ENCODE measurements at places on chromosomes 4 and X. TPM values are rescaled to one million over a fixed set of nuclear protein-coding genes. Genes with fewer than 3 reads are reported as not detected.

- peak; percentile 88 for DNase-seq
These were observed 2.2 kb upstream of the CLDN2 start for GRCh38 chrX:106917830-106918500.

GRCh38 chr4:42488554-42488953 lies 91.3 kb downstream of the SHISA3 start:
- DNase-seq, result no peak

GRCh38 chr4:170198747-170199146 lies 109.0 kb upstream of the AADAT start:
- peak; percentile 4 for DNase-seq

DNA sequence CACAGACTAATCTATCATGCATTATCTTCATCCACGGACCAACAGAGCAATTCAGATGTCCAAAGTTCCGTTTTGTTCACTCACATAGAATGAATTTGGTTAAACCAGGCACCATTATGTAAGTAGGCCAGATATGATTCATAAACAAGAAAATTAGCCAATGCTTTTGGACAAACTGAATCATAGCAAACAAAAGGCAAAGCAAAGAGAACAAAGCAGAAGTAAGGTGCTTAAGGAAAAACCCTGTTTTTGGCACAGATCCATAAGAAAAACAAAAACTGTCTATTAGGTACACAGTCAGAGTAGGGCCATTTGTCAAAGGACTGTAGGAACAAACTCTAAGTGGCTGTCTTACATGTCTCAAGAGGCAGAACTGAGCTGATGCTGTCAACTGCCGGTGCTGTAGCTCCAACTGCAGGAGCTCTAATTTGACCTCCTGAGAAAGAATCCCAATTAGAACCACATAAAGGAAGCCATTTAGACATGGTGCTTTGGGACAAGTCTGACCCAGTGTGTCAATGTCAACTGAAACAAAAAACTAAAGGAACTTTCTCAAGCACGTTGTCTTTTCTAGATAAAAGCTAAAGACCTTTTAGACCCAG lies 146.7 kb downstream of the COL25A1 start:
- no peak for DNase-seq

DNA sequence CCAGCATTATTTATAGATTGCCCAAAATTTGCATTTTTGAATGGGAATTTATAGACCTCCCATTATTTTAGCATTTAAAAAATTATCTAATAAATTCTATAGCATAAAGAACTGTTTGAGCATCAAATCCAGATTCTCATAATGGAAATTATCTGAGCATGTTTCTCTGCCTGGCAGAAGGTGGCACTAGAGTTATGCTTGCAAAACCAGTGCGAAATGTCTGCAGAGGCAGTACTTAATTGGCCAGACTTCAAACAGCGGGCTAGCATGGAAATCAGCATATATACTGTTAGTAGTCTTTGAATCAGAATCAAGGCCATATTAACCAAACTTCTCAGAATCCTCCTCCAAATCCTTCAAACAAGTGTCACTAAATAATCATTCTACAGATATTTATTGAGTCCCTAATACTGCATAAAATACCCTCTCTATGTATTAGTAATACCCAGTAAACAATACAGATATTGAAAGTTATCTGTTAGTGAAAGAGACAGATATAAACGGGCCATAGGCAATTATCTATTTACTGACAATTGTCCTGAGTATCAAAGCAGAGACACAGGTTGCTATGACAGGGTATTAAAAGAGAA lies 78.7 kb upstream of the DCLK2 start:
- peak; percentile 60 for DNase-seq

DNA sequence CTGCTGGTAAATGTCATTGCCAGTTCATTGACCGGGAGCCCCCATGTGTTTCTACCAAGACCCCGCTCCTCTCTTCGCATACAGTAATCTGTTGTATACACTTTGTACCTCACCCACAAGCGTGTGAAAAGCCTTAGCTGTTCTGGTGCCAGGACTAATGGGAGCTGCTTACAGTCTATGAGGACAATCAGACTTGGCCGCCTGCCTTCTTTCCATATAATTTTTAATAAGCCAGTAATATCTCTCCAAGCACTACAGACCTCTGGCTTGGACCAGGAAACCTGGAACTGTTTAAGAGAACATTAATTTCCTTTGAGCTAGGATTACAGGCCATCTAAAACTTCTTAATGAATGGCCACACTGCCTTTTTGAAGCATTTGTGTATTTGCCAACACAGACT lies 149.7 kb upstream of the MSX1 start:
- DNase-seq, result no peak

GRCh38 chrX:65610040-65610439 lies 57.4 kb upstream of the MSN start:
- no peak for DNase-seq

DNA sequence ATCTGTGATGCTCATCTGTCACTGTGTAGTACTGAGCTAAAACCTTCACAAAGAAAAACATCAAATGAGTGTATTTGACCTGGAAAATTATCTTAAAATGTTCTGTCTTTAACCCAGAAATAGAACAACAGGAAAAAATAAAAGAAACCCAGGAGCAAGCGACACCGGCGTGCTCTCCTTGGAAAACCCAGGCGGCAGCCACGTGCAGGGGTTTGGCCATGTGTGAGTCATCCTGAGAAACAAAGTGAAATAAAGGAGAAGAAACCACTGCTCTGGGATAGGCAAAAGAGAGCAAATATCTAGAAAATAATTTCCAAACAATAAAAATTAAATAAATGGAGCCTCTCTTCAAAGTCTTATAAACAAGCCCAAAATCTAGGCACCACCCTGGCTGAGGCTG lies 20.0 kb upstream of the TMEM128 start:
- no peak for DNase-seq

DNA sequence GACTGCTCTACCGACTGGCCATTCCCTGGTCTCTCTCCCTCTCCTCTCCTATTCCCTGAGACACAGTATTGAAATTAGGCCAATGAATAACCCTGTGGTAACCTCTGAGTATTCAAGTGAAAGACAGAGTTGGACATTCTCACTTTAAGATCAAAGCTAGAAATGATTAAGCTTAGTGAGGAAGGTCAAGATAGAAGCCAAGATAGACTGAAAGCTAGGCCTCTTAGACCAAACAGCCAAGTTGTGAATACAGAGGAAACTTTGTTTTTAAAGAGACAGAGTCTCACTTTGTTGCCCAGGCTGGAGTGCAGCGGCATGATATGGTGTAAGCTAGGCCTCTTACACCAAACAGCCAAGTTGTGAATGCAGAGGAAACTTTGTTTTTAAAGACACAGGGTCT lies 64.6 kb downstream of the KDM6A start:
- no peak for DNase-seq

DNA sequence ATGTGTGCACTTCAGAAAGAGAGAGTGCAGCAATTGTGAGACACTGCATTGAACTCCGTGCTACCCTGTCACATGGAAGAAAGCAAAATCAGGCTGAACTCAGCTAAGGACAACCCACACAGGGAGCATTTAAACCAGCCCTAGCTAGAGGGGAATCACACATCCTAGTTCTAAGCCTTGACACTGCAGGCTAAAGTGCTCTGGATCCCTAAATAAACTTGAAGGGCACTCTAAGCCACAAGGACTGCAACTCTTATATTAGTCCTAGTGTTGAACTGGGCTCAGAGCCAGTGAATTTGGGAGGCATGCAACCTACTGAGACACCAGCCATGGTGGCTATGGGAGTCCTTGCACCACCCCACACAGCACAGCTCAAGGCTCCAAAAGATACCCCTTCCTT lies 311.9 kb downstream of the OPHN1 start:
- no peak for DNase-seq

- no peak for DNase-seq
These were observed 557 bp upstream of the ARHGEF6 start for GRCh38 chrX:136781180-136781797.

- DNase-seq, result no peak
These were observed 18.0 kb downstream of the CLNK start for GRCh38 chr4:10666616-10667015.

- no peak for DNase-seq
These were observed 793.0 kb downstream of the RAB28 start for GRCh38 chr4:12691168-12691567.

DNA sequence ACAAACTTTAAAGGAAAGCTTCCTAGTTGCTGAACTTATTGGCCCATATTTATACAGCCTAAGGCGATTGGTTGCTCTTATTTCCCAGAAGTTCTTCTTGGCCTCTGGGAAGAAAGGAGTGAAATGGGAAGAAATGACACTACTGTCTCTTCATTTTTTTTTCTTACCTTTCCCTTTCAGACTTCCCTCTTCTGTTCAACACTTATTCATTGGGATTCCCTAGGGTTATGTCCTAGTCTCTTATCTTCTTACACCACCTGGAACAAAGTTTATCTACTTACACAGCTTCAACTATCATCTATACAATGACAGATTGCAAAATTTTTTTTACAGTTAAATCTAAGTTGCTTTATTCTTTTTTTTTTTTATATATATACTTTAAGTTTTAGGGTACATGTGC lies 68.0 kb downstream of the SNX12 start:
- no peak for DNase-seq

GRCh38 chrX:18596096-18596495 lies 75.8 kb downstream of the RS1 start:
- DNase-seq, result no peak

- no peak for DNase-seq
These were observed 93.3 kb downstream of the RASGEF1B start for GRCh38 chr4:81378386-81378785.

DNA sequence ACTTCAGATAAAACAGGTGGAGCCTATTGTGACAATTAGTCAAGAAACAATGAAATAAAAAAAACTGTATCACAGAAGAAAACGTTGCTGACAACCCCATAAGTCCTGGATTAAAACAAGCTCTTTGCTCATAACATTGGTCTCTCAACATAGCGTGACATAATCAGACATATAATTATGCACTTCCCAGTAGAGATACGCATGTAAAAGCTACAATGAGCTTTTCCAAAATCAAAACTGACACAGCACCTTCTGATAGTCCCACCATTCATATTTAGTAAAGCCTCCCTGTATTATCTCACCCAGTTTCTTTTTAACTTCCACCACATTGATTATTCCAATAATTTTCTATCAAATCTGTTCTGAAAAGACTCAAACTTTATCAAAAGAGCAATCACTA lies 372.1 kb upstream of the SMIM31 start:
- no peak for DNase-seq

- no peak for DNase-seq
These were observed 815.6 kb upstream of the ADGRL3 start for GRCh38 chr4:60384516-60384915.

DNA sequence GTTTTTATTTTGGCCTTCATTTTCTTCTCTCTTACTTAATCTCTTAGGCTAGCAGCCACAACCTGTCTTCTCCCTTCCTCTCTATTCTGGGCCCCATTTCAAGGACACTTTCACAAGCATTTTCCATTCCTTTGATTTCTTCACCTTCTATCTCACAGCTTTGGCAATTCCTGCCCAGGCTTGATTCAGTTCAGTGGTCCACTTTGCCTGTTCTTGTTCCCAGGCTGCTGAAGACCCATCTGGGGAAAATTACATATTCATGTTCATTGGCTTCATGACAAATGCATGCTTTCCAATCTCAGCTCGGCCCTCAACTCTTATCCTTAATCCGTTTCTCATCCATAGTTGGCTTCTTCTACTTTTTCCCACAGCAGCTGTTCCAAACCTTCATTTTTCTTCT lies 38.7 kb upstream of the LPAR4 start:
- no peak for DNase-seq

GRCh38 chr4:125705681-125706080 lies 390.9 kb downstream of the FAT4 start:
- DNase-seq, result no peak

- DNase-seq, result peak; percentile 24
These were observed 293.2 kb downstream of the FBXO8 start for GRCh38 chr4:173990126-173990868.

Gene TMSB15B
- 0.39 TPM for total RNA-seq

Gene CYSLTR1
- total RNA-seq, result not detected

Gene NXF2B
- total RNA-seq, result not detected

Gene MAGEA1
- not detected for total RNA-seq

Gene TMEM255A
- not detected for total RNA-seq

Gene NLGN4X
- total RNA-seq, result 0.05 TPM

Gene RHOH
- 0.74 TPM for total RNA-seq

Gene OCIAD1
- total RNA-seq, result 163 TPM

Gene ZNF630
- total RNA-seq, result not detected

Gene AR
- 0.02 TPM for total RNA-seq

Gene EPGN
- total RNA-seq, result 1.5 TPM

Gene CCDC120
- total RNA-seq, result 13.5 TPM

All from HCT116 (cell line).